Hematopoietic multipotent progenitor cell treated with erythropoietin and hydrocortisone succinate and interleukin-3 and kit ligand, for 6 days (in vitro differentiated cells): ENCODE measurements at places on chromosomes 5 and 9.

DNA sequence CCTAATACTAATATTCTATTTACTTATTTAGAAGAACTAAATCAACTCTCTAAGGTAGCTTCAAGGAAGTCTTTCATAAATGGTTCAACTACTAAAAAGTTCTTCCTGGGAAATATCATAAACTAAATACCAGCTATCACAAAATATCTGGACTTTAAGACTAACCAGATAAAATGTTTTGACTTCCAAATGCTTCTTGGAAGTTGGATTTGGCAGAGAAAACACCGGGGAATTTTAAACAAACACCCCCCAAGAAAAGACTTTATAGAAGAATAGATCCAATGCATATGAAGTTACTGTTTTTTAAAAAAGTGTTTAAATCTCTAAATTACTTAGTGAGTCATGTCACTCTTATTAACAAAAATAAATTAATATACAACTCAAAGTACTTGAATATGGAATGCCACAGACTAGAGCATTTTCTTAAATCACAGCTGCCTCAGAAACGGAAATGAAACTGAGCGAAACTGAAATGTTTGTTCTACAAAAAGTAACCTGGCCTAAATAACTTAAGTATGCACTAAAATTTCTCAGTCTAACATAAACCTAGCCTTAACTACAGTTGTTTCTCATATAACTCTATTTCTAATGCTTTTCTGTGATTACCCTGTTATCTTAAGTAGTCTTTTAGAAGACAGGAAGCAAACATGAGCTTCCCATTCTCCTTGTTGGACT, 6.8 kb downstream of the ABCA1 start:
- no peak for DNase-seq

GRCh38 chr9:104960662-104961061, 32.7 kb upstream of the ABCA1 start:
- DNase-seq: no peak

DNA sequence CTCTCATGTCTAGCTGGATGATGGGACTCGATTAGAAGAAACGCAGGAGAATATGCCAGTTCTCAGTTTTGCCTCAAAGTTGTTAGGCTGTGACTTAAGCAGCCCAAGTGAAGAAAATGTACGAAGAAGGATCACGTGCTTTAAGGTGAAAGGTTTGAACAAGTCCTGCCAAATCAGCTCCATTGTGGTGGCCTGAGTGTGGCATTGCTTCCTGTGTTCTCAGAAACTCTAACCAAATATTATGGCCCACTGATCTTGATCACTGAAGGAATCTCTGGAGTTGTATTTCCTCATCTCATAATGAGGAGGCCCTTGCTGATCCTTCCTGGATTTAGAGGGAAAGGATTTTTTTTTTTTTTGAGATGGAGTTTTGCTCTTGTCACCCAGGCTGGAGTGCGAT, 44.0 kb downstream of the OTULIN start:
- no peak for DNase-seq

GRCh38 chr5:145834554-145834916, 607 bp downstream of the PRELID2 start:
- peak; percentile 42 for DNase-seq

DNA sequence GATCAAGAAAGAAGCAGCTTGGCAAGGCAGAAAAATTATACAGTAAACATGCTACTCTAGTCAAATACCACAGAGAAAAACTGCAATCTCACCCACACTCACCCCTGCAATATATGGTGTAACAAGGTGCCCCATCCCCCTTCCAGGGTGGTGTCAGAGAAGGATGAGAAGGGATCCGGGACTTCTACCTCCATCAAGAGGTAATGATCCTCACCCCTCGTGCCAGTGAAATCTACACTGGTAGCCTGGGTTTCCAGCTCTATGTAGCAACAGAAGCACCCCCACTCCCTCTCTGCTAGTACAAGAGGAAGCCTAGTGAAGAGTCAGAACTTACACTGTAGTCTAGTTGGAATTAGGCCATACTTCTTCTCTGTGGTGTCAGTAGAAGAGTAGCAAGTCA, 18.9 kb downstream of the SLCO4C1 start:
- DNase-seq: peak; percentile 48

GRCh38 chr5:127824126-127824525, 120.9 kb downstream of the CCDC192 start:
- DNase-seq: no peak

- no peak for DNase-seq
Observed at GRCh38 chr5:104915226-104915625, 1352.6 kb upstream of the NUDT12 start.

- DNase-seq: no peak
Observed at GRCh38 chr9:89413963-89414638, 83.8 kb downstream of the SEMA4D start.

GRCh38 chr5:39560726-39561125, 135.9 kb upstream of the DAB2 start:
- no peak for DNase-seq

DNA sequence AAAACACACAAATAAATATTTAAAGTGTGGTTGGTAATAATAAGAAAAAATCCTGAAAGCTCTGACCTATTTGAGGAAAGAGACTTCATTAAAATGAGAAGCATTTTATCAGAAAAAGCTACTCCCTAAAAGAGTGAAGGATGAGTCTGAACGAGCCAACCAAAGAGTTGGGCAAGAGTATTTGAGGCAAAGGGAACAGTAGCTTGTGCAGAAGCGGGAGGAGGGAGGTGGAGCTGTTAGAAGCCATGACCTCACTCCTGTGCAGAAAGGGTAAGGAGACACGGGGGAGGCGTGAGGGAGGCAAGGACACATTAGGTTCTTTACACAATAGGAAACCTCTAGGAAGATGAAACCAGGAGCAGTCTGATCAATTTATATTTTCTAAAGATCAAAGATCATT, 29.4 kb downstream of the SH3RF2 start:
- DNase-seq: no peak

DNA sequence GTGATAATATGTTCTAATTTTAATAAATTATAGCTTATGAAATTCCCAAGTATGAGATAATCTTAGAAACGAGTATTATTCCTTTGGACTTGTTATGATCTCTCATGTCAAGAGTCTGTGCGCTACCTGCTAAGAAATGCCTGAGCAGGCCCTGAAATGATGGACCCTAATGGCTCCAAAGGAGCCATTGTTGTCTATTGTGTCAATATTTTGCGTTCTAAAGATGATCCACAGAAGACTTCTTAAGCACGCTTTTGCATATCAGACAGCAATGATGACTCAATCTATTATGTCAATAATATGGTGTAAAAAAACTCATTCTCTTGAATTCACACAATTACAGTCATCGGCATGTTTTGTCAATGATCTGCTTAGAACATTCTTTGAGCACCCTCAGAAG, 306.1 kb downstream of the KIAA0825 start:
- no peak for DNase-seq

DNA sequence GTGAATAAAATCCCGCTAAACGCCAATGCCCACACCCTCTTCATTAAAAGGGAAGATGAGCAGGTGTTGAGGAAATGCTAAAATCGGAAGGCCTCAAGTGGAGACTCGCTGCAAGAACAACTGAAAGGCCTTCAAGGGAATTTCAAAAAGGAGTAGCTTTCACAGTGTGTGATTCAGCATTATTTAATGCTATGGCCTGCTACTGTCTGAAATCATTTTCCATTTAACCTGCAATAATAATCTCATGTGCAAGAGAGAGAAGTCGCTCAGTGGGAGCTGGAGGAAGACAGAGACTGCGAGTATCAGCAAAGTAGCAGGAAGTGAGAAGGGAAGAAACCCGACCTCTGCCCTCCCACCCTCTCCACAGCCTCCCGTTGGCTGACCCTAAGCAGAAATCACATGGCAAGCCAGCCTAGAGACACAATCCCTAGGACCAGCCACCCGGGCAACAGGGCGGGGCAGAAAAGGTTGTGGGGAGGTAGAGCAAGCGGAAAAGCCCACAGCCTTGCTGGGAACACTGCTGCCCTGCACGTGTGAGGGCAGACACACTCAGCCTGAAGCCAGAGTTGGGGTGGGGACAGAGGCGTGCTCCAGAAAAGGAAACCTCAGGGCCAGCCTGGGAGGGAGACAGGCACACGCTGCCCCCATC, 39.9 kb upstream of the CTSL start:
- peak; percentile 49 for DNase-seq

- DNase-seq: no peak
Observed at GRCh38 chr5:138635265-138635664, 60.1 kb upstream of the HSPA9 start.

DNA sequence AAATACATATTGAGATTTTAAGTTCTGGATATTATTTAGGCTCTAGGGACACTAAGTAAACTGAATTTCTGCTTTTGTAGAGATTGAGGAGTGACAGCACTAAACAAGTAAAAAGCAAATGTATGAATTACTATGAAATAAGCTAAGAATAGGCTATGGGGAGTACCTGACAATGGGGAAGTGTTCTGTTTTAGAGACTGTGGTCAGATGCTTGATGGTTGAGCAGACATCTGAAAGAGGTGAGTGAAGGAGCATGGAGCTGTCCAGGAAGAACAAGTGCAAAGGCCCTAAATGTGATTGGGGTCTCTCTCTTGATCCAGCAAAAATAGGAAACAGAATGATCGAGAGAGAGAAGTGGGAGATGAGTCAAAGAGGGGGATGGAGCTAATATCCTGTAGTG, 111.7 kb downstream of the JAKMIP2 start:
- no peak for DNase-seq

DNA sequence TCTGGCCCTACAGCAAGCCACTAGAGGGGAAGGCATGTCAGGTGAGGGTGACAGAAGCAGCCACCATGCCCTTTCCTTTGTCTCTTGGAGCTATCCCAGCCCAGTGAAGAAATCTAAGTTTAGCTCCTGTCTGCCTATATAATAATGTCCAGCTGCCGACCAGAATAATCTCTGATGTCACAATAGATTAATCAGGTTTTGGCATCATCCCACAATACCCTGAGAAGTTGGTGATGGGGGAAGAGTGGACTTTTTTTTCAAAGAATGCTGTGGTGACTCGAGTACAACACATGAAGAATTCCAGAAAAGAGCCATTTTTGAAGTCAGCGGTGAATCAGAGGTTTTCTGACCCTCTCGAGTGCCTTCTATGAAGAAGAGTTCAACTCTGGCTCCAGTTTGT, 1.7 kb upstream of the TSLP start:
- no peak for DNase-seq

DNA sequence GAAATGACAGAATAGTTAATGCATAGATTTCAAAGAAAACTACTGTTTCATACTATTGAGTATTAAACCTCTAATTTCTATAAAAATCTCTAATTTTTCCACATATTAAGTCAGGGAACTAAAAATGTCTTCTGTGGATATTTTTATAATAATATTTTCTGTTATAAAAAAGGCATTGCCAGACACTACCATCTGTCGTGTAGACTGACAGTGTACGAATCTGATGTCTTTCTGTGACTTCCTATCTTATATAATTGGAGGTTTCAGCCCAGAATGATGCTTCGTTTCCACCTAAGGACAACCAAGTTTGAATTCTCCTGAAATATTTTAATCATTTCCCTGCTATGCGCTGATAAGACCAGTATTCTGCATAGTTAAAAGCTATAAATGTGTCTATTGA, 456.6 kb upstream of the ARRDC3 start:
- DNase-seq: no peak

DNA sequence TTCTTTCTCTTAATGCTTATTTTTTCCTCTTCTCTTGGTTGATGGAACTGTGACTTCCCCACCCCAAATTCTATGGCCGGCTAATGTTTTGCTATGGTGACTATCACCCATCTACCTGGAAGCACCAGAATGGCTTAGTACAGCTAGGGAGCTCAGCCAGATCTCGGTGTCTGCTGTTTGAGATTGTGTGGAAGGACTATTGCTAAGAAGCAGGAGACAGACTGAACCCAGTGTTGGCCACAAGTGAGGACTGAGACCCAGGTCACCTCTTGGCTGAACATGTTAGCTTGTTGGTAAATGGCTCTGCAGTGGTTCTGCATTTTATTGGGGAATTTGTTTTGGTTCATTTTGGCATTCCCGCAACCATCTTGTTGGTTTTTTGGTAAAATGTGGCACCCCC, 2.7 kb downstream of the PRRC2B start:
- DNase-seq: no peak

GRCh38 chr9:37421914-37422288, 595 bp upstream of the GRHPR start:
- no peak for DNase-seq

DNA sequence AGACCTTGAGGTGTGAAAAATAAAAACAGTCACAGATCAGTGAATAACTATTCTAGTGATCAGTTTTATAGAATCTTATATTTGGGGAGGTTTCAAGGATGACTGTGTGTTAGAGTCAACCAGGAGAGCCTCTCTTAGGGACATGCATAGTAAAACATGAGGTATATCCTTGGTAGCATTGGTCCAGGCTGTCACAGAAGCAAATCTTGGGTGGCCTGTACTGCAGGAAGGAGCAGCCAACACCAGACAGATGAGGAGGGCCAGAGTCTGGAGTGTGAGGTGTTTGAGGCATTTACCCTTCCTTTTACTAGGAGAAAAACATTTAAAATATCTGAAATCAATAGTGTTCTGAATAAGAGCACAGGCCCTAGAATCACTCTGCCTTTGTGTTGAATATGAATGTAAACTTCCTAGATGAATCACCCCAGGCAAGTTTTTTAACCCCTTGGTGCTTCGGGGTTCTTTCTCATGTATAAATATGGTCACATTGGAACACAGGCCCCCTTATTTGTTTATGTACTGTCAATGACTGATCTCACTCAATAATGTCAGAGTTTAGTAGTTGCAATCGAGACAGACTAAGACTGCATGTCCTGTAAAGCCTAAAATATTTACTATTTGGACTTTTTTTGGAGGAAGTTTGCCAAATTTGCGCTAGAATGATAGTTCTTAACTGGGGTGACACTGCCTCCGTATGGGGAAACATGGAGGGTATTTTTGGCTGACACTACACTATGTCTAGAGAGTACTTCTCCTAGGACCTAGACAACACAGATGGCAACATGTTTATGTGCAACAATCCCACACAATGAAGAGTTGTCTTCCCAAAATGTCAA, 416.5 kb upstream of the POU5F2 start:
- no peak for DNase-seq

- no peak for DNase-seq
Observed at GRCh38 chr5:346229-346935, 24.9 kb downstream of the AHRR start.
